ENCODE measurements at places on chromosomes 12 and 14.

DNA sequence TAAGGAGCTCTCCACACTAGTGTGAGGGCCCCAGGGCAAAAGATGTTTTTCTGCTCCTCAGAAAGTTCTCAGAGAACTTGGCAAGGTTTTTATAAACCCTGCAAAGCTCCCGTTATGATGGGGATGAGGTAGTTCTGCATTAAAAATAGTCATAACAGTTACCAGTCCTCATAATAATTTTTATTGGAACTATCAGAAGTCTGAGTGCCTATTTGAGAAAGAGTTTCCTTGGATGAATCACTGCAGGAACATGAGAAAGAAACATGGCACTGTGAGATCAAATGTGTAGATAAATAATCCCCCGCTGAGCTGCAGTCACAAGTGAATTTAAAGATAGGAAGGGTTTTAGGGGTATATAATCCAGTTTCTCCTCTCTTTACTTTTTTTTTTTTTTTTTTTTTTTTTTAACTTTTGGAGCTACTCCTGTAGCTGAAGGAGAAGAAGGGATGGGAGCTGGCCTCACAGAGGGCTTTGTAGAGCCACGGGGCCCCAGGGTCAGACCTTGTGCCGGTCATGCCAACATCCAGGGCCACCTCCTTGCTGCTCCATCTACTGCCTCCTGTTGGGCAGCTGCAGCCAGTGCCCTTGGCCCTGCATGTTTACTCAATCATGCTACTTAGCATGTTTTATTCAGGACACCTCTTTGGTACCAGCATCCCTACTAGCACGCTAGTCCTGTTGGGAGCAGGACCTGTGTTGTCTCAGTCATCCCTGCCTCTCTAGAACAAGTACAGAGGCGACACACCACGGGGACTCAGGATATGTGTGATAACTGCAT is 39.5 kb downstream of the EVL start:
- DNase-seq = no peak

GRCh38 chr12:28802706-28803438 is 346.2 kb upstream of the FAR2 start:
- no peak for DNase-seq

- no peak for DNase-seq
Measured at GRCh38 chr12:116148844-116149243, 128.6 kb downstream of the MED13L start.

DNA sequence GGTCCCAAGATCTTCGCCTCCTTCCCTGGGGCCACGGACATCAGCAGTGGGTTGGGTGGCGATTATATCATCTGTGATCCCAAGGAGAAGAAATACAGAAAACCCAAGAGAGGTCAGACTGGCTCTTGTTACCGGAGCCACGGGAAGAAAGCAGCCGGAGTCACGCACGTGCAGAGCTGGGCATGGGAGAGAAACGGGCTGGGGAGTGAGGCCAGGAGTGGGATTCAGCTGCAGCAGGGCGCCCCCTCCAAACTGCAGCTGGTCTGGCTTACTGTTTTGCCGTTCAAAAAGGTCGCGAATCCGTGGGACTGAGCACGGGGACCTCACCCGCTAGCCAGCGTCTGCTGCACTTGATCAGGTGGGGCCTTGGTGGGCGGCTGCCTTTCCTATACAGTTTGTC is 206.6 kb upstream of the PRMT8 start:
- no peak for DNase-seq
